ENCODE measurements at places on chromosomes 4 and X. TPM values are rescaled to one million over a fixed set of nuclear protein-coding genes. Genes with fewer than 3 reads are reported as not detected.

The CNKSR2 gene
- total RNA-seq = 22.5 TPM

The NAT8L gene
- 0.34 TPM for total RNA-seq

The MAGEB2 gene
- not detected for total RNA-seq

The CC2D2A gene
- not detected for total RNA-seq

The OPRPN gene
- total RNA-seq = not detected

The MBNL3 gene
- total RNA-seq = 63.1 TPM
